ENCODE measurements at places on chromosomes 11 and 22. TPM values are rescaled to one million over a fixed set of nuclear protein-coding genes. Genes with fewer than 3 reads are reported as not detected.

OR4D5 gene
- not detected for total RNA-seq

GRCh38 chr11:66289548-66290329 lies 796 bp upstream of the YIF1A start:
- no peak for DNase-seq

DNA sequence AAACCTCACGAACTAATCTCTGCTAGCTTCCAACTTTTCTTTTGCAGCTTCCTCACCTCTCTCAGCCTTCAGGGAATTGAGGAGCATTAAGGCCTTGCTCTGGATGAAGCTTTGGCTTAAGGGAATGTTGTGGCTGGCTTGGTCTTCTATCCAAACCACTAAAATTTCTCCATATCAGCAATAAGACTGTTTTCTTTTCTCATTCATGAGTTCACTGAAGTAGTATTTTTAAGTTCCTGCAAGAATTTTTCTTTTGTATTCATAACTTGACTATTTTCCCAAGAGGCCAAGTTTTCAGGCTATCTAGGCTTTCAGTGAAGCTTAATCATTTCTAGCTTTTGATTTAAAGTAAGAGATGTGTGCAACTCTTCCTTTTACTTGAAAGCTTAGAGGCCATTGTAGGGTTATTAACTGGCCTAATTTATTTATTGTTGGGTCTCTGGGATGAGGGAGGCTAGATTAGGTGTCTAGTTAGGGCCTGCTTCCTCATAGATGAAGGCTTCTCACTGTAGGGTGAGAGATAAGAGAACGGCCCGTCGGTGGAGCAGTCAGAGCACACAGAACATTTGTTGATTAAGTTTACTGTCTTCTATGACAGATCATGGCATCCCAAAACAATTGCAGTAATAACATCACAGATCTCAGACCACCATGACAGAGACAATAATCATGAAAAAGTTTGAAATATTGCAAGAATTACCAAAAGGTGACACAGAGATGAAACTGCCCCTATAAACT lies 33.2 kb downstream of the CSF2RB start:
- DNase-seq = no peak

DNA sequence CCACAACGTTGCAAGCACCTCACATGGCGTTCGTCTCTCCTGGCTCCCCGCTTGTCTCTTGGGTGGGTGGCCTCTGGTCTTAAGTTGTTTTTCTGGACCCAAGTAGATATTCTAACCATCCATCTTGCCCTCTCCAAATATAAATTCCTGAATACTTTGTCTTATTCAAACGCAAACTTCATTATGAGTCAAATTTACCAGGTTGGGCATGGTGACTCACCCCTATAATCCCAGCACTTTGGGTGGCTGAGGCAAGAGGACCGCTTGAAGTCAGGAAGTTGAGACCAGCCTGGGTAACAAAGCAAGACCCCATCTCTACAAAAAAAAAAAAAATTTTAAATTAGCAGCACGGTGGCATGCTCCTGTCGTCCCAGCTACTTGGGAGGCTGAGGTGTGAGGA lies 5.1 kb upstream of the IGSF9B start:
- no peak for DNase-seq

NXPE4 gene
- total RNA-seq = not detected

DNA sequence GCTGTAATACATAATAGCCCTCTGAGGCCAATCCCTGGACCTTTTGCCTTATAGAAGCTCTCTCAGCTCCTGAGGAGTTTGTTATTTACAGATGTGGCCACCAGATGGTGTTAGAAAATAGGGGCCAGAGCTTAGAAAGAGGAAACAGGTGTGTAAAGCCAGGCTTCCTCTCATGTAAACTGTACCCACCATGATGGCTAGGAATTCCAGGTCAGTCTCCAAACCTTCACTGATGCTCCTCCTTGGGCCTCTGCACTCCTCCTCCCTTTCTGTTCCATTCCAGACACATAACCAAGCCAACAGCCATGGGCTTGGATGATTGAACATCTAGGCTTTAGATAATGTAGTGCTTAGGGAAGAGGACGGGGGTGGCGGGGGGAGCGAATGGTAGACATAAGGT lies 39.7 kb downstream of the USP35 start:
- no peak for DNase-seq

HSCB gene
- total RNA-seq = 12.0 TPM

DNA sequence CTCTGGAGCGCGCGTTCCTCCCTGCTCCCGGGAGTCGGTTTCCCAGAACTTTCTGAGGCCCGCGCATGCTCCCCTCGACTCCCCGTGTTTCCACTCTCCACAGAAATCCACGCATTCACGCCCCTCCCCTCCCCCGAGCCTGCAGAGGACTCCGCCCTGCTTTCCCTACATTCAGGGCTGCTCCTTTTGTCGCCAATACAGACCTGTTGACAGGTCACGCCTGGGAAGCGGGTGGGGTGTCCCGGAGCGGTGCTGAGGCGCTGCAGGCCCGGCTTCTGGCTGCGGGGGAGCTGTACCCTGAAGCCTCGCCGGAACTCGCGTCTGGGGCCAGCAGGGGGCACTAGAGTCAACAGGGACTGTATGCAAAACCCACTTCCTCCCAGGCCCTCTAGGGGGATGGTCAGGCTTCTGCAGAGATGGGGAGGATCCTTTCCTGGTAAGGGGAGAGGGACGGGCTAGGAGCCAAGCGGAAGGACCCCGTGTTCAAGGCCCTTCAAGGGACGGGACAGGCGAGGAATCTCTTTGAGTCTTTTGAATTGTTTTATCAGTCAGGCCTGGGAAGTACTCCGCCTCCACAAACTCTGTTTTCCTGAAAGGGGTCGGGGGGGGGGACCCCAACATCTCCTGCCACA lies at the start of gene PRAME:
Gene PRAME, minus strand, starts transcription at position 294 of the 632 bp plus-strand sequence. CDS start 2,433 bp downstream, outside the sequence.
- no peak for DNase-seq

GRCh38 chr11:66218036-66218435 lies 50.4 kb upstream of the RAB1B start:
- no peak for DNase-seq

DNA sequence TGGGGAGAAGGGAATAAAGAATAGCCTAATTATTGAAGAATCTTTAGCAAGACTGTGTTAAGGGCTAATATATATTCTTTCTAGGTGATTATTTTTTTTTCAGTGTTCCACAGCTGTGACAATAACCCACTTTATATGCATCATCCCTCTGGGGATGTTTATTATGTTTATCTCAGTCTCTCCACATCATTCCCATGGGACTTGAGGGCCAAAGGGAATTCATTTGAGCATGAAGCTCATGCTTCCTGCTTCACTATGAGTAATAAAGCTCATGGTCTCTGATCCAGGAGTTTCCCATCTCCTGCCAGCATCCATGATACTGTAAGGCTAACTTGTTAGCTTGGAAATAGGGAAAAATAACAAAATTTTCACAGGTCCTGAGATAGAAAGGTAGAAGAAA lies 1888.4 kb downstream of the LRRC4C start:
- no peak for DNase-seq

GGTLC2 gene
- not detected for total RNA-seq

GRCh38 chr22:36386351-36386899 lies 1.3 kb downstream of the MYH9 start:
- no peak for DNase-seq

DNA sequence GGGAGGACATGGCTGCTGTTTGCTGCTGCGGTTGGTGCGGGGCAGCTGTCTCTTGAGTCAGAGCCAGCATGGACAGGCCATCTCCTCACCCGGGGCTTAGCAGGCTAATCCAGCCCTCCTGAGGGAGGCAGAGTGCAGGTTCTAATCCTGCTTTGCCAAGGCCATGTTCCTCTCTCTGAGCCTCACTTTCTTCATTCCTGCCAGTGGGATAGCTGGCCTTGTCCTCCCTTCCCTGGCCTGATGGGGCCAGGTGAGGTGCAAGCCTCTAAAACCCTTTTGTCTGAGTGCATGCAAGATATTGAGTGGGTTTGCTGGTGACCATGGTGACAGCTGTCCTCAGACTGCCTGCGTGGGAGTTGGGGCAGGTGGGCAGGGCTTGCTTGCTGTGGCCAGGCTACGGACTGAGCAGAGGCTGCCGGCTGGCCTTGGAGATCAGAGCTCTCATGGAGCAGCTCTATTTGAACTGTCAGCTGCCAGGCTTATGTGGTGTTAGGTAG lies 3.6 kb downstream of the USP35 start:
- no peak for DNase-seq

DNA sequence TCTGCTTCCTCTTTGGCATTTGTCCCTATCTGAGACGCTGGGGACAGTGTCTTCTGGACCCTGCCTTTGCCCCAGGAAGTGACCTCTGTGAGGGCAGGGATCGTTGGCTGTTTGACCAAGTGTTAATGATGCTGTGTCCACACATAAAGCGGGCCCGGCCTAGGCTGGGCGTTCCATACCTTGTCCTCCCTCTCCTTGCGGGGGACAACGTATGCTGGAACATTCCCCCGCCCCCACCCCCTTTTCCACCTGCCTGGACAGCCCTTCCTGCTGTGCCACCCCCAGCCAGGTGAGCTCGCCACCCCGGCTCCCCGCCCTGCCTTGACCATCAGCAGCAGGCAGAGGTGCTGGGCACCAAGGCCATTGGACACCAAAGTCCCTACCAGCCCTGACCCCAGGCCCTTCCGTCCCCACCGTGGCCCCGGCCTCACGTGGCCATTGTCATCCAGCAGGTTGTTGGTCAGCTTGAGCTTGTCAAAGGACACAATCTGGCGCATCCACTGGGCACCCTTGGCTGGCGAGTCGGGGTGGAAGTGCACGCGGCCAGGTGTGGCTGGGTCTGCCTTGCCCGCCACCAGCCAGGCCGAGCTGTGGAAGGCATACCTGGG lies 4.1 kb upstream of the NUDT8 start:
- no peak for DNase-seq

DNA sequence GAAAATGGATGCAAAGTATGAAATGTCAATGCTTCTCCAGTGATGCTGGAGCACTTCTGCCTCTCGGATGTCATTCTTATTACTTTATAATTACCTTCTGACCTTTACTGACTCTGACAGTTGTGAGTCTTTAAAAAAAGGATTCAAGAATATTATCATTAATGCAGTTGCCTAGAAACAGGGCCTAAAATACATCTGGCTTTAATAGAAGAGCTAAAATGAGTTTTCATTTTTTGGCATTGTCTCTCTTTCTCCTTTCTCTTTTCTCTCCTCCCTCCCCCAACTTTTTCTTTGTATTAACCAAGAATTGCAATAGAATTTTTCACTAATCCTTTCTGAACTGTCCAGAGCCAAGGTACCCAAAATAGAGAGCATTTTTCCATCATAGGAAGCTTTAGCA lies 45.9 kb downstream of the FDX1 start:
- DNase-seq = no peak

GRCh38 chr22:25845985-25846745 lies 104.2 kb downstream of the MYO18B start:
- peak; percentile 3 for DNase-seq

- no peak for DNase-seq
Measured at GRCh38 chr11:72686639-72687220, 12.5 kb upstream of the PDE2A start.

GRCh38 chr11:11968511-11969280 lies 39.7 kb downstream of the DKK3 start:
- no peak for DNase-seq

DNA sequence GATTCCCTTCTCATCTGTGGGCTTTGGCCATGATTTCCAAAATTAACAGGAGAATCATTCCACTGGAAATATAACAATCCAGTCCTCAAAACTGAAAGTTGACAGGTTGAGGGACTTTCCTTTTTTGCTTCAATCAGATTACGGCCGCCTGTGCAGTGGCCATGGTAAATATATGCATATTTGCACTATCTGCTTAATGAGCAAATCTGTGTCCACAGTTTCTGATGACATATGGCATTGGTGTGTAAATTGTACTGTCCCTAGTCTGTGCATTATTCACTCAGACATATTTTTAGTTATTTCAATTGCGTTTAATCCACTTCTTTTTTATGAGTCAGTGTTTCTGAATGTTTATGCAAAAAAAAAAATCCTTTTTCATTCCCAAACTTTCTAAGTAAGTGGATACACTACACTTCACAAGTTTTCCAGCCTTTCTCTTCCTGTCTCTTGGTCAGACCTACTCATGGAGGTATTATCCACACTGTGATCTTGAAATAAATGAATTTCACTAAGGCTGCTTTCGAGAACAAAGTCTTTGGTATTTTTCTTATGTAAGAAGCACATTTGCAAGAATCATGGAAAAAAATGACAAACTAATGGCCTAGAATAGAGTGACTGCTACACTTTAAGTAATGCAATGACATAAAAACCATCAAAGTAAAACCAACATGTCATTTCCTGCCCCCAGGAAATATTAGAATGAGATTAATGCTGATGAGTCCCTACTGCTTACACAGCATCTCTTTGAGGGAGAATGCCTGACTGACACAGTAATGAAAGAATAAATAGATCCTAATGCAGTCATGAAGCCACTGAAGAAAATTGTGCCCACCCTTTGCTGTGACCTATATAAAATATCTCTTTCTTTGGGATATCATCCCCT lies 76.4 kb upstream of the MTNR1B start:
- DNase-seq = no peak
